ENCODE measurements at places on chromosomes 7 and 10. TPM values are rescaled to one million over a fixed set of nuclear protein-coding genes. Genes with fewer than 3 reads are reported as not detected.

DNA sequence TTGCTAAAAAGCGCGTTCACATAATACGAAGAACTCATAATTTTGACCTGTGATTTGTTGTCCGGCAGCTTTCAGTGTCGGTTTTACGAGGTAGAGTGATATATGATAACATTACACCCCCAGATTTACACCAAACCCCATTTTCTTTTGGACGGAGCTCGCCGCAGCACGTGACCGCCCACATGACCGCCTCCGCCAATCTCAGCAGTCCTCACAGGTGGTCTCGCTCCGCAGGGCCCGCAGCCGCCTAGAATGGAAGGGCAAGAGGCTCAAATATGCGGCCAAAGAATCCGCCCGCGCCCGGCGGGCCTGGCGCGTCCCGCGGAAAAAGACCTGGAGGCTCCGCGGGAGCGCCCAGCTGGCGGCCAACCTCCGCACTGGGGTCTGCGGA lies at the start of gene HOXA7:
Gene HOXA7 (minus strand): TSS at position 168 of the 391 bp plus-strand sequence. CDS start 130 bp downstream, at position 38.
- no peak for DNase-seq

DNA sequence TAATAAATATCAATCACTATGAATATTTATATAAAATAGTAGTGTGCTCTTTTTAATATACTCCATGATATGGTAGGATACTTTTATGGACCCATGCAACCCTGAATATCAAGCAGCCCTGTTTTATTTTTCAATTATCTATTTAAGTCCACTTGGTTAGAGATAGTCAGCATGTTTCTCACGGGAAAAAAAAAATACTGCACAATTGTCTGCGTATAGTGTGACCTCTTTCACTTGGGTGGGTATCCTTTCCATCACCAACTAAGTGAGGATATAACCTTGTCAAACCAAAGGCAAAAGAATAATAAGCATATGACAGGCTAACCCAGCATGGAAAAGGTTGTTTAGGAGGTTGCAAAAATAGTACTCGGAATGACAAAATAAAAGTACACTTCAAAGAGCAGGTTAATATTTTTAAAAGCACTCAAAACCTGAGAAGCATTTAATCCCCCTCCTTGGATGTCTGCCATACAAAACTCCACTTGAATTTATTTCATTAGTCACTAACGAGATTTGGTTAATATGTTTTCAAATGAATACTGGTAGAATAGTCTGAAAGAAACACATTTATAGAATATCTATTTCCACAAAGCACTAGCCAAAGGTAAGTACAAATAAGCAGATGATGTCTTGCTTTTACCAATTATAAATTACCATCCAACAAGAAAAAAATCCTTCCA lies 76.5 kb downstream of the IMMP2L start:
- no peak for DNase-seq

GRCh38 chr10:132674311-132674710 lies 111.6 kb downstream of the NKX6-2 start:
- no peak for DNase-seq

Gene SLC39A12
- not detected for total RNA-seq

- DNase-seq = no peak
Measured at GRCh38 chr10:80203835-80204676, 1.3 kb downstream of the ANXA11 start.

GRCh38 chr10:67775279-67775678 lies 62.7 kb downstream of the DNAJC12 start:
- no peak for DNase-seq

GRCh38 chr10:94105226-94105625 lies 111.5 kb downstream of the PLCE1 start:
- DNase-seq = no peak

DNA sequence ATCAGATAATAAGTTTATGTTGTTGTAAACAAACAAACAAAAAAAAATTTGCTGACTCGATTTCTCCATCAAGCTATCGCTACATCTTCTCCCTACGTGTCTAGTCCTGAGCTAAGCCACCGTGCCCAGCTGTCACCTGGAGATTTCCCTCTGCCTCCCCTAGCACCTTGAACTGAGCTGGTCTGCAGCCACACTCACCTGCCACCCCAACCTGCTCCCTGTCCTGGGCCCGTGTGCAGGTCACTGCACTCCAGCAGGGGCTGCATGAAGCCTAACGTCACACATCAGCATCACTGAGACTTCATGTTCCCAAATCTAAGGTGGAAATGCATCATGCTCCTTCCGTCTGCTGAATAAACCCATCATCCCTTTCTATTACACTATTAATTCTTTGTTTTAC lies 44.4 kb downstream of the TEX36 start:
- DNase-seq = no peak

GRCh38 chr7:108380517-108380916 lies 75.7 kb downstream of the NRCAM start:
- no peak for DNase-seq

Gene TES
- 131 TPM for total RNA-seq

DNA sequence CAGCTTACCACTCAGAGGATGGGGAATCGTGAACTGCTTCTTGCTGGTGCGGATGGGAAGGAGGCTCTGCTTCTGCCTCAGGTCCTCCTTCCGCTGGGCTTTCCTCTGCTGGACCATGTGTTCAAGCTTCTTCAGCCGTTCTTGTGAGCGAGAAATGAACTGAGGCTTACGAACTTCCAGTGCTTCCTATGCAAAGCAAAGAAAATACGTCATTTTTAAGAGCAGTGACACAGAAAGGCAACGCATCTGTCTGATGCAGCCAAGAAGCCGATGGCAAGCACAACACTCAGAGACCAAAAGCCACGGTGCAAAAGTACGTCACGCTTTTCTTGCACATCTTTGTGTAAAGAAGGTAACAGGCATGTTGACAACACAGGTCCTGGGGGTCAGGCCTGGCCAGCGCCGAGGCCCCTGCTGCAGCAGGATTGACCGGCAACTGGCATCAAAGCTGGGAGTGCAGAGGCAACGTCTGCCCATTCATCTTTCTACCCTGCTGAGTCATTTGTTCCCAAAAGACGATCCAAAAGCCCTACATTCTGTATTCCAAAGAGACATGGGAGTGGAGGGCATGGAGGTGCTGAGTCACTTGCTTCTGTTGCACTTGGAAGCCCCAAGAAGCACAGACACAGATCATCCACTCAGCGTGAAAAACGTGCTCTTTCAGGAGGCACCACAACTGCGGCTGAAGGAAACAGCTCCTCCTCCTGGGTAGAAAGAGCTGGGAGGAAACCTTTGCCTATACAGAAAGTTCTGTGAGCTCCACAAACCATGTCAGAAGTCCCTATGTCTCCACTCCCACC lies 71.0 kb upstream of the ADAM12 start:
- DNase-seq = no peak

Gene ARHGAP22
- 2.9 TPM for total RNA-seq

Gene NRP1
- 51.2 TPM for total RNA-seq

Gene DENND2A
- 38.0 TPM for total RNA-seq

Gene ANKRD61
- total RNA-seq = 0.29 TPM

Measured in mesothelial cell of epicardium (in vitro differentiated cells).